ENCODE measurements at places on chromosomes 4 and X.

GRCh38 chr4:35080799-35081198, 1163.5 kb downstream of the ARAP2 start:
- DNase-seq: no peak

DNA sequence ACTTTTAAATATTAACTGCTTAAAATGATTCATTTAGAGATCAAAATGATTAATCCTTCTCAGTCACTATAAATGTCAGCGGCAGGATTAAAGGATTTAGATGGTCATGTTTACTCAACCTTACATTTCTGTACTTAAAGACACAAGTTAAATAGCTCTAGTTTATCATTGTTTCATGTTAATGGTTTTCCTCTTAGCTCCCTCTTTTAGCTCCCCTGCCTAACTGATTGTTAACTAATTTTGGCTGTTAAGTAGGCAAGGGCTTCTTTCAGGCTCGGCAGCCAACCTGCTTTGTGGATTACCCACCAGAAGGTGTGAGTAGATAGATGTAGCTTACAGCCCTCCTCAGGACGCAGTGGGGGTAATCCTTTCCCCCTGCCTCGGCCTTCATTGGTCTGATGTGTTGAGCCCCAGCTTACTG, 96.0 kb downstream of the TENM3 start:
- peak; percentile 8 for DNase-seq

DNA sequence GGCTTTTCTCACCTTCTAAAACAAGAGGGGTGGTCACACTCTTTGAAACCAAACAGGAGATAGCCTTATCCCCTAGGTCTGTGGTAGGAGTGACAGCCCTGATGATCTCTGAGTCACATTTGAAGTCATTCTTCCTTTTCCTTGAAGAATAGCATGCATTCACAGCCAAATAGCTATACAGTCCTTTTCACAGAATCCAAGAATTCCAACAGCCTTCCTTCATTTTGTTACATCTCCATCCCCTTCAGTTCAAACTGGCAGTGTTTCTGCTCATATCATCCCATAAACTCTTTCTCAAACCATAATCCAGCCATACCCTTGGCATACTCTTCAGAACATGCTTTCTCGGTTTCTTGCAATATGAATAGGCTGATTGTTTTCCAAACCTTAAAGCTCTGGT, 33.3 kb upstream of the TMEM184C start:
- no peak for DNase-seq

DNA sequence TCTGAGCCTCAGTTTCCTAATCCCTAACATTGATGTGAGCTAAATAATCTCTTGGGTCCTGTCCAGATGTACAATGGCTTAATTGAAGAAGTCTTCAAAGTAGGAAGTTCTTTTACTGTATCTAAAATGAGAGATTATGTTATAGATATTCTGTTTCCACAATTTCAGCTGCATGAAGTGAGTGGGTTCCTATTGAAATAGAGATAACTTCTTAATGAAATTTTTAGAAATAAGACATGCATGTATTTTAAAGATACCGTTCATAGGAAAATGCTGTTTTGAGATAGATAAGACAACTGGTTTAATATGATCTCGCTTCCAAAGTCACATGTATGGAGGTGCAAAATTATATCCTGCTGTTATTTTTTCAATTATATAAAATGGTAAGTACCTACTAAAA, 71.9 kb downstream of the CLDN22 start:
- DNase-seq: no peak

GRCh38 chrX:49041744-49042580, 1.2 kb downstream of the TFE3 start:
- DNase-seq: peak; percentile 59

DNA sequence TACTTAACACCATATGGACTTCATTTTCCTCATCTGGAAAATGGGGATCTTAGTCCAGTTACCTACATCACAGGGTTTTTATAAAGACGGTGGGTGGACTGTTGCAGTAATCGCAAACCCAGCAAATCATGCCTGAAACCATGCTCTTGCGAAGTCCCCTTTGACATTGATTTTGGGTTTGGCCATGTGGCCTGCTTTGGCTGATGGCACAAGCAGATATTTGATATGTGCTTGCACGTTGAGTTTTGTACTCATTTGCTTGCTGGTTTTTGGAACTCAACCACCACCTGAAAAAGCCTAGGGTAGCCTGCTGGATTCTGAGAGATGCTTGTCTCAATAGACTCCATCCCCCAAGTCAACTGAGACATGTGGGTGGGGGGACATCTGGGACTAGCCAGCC, 14.4 kb upstream of the KLHL2 start:
- no peak for DNase-seq

- DNase-seq: no peak
These were observed 33.6 kb upstream of the CPLX1 start for GRCh38 chr4:859496-859895.

GRCh38 chr4:14059006-14059405, 431.5 kb upstream of the BOD1L1 start:
- DNase-seq: no peak

- no peak for DNase-seq
These were observed 605.2 kb upstream of the EPHA5 start for GRCh38 chr4:66275411-66276038.

GRCh38 chr4:168153596-168154440, 61.5 kb downstream of the ANXA10 start:
- DNase-seq: peak; percentile 65

DNA sequence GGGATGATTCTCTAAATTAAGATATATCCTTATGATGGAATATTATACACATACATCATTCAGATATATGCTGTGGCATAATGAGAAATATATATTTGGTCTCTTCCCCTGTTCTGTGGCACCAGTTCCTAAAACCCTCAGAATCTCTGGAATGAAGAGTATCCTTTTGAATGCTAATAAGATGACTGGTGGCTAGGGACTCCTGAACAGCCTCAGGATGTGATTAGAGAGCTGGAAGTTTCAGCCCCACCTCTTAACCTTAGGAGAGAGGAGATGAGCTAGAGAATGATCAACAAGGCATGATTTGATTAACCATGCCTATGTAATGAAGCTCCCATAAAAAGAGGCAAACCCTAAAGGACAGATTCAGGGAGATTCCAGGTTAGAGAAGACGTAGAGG, 632.0 kb downstream of the IQCM start:
- no peak for DNase-seq

DNA sequence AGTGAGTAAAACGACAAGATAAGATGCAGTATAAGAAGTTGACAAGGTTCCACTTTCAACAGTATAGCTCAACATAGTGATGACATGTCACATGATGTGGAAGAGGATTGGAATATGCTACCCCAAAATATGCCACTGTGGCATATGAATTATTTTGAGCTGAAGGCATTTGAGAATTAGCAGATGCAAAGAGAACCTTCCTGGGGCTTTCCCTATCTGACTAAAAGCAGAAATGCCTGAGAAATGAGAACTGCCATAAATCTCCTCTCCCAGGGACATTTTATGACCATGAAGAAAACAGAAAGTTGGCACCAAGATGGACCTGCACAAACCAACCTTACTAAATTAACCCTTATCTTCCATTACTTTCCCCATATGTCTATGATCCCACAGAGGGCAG, 24.8 kb downstream of the CDKN2AIP start:
- no peak for DNase-seq

GRCh38 chrX:479273-479981, 92.7 kb upstream of the PPP2R3B start:
- DNase-seq: no peak

All from myocyte (in vitro differentiated cells).